Activated CD4-positive, alpha-beta memory T cell treated with anti-CD3 and anti-CD28 coated beads, Interleukin-2, amount 10 ng/mL, durations not matched to agents 7 days and 5 days (primary cell): ENCODE measurements at places on chromosomes 4 and X.
A peak's percentile ranks its signal among the peaks of the same experiment; 100 is the strongest.

GRCh38 chr4:24607334-24607733 is 23.0 kb upstream of the DHX15 start:
- DNase-seq: no peak

- peak; percentile 44 for DNase-seq
Observed at GRCh38 chrX:129755779-129756650, 17.2 kb downstream of the XPNPEP2 start.

- no peak for DNase-seq
Observed at GRCh38 chr4:2924286-2924685, 38.9 kb downstream of the NOP14 start.

DNA sequence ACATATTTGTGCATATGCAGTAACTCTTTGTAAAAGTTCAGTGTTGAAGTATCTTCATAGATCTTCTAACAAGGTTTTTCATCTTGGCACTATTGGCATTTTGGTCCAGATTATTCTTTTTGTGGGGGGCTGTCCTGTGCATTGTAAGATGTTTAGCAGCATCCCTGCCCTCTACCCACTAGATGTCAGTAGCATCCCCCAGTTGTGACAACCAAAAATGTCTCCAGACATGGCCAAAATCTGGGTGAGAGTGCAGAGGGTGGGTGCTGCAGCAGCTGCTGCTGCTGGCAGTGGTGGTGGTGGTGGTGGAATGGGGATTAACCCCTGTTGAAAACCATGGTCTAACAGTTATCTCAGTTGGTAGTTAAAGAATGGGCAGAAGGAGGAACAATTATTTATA is 370.0 kb downstream of the GPAT3 start:
- no peak for DNase-seq
